Endothelial cell of umbilical vein (primary cell): ENCODE measurements at places on chromosomes 12 and 14.

DNA sequence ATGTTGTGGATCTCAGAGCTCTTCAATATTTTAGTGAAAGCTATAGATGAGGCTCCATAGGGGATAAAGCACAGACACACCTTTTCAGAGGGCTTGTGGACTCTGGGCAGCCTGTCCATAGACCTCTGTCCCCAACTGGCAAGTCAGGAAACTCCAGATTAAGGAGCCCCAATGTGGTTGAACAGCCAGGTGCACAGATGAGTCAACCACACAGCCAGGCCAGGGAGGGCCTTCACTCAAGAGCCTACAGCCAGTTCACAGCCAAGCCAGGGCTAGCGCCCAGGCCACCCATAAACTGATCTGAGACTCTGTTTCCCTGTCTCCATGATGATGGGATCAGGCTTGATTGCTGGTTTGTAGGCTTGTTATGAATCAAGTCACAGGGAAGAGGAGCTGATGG, 1.0 kb upstream of the BDKRB2 start:
- DNase-seq, result no peak

DNA sequence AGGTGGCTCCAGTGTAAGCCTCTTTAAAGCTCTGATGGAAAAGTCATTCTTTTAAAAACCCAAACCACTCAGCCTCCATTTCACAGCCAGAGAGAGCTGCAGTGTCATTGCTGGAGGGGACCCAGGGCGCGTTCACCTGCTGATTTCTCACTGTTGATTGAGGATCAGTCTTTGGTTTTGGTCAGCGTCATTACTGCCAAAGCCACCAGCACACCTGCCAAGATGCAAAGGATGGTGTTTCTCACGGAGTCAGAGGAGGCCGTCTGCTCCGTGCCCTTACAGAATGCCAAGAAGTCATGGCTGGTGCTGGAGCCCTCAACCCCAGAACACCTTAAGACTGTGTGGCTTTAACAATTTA, 32.8 kb upstream of the BATF start:
- DNase-seq, result no peak

- no peak for DNase-seq
Measured at GRCh38 chr14:87901236-87901635, 91.7 kb downstream of the GALC start.

DNA sequence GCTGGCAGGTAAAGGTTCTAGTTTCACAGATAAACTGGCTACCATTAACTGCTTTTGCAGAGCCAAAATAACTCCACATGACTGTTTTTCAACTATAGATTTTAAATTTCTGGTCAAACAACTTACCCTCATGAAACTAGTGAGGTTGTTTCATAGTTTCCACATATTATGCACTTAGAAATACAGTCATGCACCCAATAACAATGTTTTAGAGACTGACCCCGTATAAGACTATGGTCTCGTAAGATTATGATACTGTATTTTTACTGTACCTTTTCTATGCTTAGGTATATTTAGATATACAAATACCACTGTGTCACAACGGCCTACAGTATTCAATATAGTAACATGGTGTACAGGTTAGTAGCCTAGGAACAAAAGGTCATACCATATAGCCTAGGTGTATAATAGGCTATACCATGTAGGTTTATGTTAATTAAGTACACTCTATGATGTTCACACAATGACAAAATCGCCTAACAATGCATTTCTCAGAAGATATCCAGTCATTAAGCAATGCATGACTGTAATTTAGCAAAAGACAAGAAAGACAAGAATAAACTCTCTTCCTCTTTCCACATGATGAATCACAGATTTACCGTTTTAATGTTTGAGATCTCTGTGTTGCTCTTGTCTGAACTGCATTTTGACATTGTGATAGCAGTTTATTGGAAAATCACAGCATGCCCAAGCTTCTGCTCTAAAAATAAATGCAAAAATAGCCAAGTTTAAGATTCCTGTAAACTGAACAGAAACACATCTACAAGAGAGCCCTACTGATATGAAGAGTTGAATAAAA, 17.1 kb downstream of the DICER1 start:
- DNase-seq, result no peak

DNA sequence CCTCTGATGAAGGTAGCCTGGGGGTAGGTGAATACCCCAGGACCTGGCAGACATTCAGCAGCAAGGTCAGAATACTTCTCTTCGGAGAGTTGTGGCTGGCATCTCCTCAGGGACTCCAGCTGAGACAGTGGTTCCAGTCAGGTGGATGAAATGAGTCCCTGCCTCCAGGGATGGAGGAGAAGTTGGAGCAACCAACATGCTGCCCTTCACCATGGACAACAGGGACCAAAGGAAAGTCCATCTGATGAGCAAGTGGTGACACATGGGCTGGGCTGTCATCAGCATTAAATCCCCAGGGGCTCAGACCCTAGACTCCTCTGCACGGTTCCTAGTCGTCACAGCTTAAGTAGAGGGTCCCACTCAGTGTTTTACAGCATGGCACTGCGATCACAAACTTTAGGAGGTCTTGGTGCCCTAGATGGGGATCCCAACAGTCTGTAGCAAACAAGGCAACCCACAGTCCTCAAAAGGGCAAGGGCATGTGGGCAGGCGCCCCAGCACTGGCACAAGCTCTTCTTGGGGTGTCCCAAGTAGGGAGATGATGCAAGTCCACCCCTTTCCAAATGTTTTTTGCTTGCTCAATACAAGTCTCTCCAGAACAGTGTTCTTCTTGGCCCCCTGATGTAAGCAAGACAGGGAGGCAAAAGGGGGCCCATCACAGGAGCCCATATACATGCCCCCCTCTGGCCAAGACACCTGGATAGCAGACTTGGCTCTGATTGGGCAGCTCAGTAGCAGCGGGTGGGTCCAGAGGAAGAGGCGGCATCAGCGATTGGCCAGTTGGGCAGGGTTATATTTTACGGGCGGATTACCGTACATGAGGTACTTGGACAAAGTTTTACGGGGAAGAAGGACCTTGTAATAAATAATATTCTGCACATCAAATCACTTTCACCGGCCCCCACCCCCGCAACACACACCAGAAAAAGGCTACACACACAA, 10.8 kb upstream of the CDH24 start:
- no peak for DNase-seq

- no peak for DNase-seq
Measured at GRCh38 chr14:64938972-64939816, 3.4 kb downstream of the GPX2 start.
